ENCODE measurements at places on chromosomes 4 and X.
A peak's percentile ranks its signal among the peaks of the same experiment; 100 is the strongest.

DNA sequence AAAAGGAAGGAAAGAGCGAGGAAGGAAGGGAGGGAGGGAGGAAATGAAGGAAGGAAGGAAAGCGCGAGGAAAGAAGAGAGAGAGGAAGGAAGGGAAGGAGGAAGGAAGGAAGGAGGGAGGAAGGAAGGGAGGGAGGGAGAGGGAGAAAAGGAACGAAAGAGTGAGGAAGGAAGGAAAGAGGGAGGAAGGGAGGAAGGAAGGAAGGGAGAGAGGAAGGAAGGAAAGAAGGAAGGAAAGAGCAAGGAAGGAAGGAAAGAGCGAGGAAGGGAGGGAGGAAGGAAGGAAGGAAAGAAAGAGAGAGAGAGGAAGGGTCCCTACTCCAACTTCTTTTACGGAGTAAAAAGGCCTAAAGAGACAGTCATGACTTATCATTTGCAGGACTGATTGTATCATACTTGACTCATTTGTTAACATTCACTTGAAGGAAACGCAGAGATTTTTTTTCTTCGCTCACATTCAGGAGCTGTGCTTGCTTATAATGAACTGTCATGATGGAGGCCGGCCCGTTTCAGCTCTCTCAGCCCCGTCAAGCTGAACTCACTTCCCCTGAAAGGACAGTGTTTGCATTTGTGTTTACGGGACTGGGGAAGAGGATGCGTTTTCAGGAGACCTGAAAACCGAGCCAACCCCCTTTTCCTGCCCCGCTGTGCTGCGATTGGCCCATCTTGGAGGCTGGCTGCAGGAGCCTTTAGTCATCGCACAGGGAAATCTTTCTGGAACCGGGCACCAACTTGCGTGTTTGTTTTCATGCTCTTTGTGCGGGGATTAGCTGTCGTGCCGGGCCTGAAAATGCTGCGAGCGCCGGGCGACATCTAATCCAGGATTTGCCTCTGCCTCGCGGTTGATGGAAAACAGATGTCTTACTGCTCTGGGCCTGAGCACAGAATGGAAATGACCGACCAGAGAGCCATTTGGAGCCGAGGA, 17.8 kb downstream of the TRIM2 start:
- DNase-seq = peak; percentile 73

GRCh38 chr4:183287309-183287659, 32.8 kb downstream of the CLDN22 start:
- no peak for DNase-seq

- DNase-seq = no peak
Observed at GRCh38 chrX:28981952-28982351, 394.7 kb downstream of the IL1RAPL1 start.

DNA sequence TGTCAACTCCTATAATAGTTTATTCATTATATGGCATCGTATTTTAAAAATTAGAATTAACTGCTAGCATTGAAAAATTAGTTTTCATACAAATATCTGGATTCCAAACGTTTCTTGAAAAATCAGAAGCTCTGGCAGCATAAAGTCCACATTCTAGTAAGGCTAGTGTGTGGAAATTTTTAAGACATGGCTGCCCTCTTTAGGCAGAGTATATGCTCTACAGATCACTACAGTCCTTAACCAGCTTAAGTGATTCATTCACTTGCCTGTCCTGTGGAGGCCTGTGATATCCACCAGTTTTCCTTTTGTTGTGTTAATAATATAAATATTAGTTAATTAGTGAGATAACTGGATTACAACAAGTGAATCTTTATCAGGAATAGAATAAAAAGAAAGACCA, 287.2 kb downstream of the OPHN1 start:
- no peak for DNase-seq

- DNase-seq = peak; percentile 82
Observed at GRCh38 chrX:48897157-48897624, 377 bp downstream of the TIMM17B start.

DNA sequence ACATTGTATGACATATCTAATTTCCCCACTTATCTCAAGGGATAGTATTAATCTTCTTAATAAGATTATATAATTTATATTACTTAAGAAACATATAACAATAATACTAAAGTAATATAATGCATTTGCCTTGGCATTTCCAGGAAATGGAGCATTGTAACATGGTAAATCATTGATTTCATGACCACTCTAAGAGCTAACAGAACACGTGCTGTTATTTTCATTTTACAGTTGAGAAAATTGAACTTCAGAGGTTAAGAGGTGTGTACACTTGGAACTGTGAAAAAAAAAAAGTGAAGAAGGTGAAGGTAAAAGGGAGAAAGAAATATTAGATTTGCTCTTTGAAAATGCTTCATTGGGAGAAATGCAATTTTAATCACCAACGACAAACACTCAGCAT, 522.6 kb downstream of the IL15 start:
- DNase-seq = no peak

- DNase-seq = no peak
Observed at GRCh38 chr4:7901311-7901885, 38.3 kb downstream of the AFAP1 start.

DNA sequence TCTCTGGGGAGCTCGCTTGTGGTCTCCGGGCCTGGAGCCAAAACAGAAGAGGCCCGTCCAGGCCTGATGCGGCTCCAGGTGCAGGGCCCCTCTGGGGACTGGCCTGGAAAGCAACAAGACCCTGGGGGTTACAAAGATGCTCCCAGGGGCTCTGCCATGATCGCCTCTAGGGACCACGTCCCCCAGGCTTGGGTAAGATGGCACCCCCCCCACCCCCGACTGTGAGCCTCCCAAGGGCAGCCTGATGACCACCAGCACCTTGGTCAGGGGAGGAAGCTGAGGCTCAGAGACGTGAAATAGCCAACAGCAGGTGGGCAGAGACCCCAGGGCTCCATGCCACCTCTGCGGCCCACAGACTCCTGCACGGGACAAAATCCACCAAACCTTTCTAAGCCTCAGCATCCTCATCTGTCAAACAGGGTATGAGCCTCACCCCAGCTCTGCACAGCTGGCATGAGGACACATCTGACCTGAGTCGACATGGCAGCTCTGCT, 25.4 kb downstream of the C4orf50 start:
- no peak for DNase-seq

DNA sequence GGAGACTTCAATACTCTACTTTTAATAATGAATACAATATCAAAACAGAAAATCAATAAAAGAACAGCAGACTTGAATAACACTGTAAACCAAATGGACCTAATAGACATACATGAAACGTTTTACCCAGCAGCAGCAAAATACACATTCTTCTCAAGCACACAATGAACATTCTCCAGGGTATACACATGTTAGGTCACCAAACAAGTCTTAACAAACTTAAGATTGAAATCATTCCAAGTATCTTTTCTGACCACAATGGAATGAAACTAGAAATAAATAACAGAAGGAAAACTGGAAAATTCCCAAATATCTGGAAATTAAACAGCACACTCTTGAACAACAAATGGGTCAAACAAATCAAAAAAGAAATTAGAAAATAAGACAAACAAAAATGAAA, 145.0 kb upstream of the CT83 start:
- no peak for DNase-seq

GRCh38 chr4:16262188-16262587, 35.9 kb upstream of the TAPT1 start:
- no peak for DNase-seq

GRCh38 chr4:156778606-156779005, 193.0 kb downstream of the PDGFC start:
- no peak for DNase-seq

- DNase-seq = no peak
Observed at GRCh38 chrX:41189156-41189555, 103.9 kb downstream of the USP9X start.

DNA sequence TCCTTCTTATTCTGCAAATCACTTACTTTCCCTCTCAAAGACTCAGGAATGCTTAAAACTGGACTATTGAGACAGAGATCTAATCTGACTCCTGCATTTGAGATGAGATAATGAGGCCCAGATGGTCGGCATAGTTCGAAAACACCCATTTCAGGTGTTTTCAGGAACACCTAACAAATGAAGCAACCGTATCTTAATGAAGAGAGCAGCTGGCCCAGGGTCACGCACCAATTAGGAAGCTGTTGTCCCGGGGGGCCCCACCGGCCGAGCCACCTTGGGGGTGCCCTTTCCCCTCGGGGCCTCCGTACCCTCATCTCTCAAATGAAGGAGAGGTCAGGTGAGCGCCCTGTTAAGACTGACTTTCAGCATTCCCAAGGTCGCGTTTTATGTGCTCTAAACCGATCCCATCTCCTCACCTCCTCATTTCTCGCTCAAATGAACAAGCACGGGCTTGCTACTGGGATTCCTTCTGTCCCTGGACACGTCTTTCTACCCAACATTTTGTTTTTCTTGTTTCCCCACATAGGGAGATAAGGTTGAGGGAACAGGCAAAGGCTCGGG, 824 bp downstream of the LRPAP1 start:
- no peak for DNase-seq

DNA sequence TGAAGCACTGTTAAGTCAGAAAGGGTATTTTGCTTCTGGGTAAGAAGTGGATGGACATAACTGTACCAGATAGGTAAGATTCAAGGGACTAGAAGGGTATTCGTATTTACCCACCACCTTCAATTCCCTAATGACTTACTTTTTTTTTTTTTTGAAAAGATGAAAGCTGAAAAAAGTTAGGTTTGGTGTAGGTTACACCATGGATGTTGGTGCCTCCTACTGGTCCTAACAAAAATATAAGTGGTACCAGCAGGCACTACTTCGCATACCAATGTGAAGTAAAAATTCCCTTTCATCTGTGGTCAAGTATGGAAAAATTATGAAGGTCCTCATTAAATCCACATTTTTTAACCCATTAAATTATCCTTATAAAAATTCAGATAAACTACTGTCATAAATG, 7.2 kb downstream of the ANKRD17 start:
- DNase-seq = no peak

GRCh38 chrX:39144956-39145355, 343.7 kb downstream of the MID1IP1 start:
- DNase-seq = no peak

GRCh38 chrX:28638775-28639174, 51.5 kb downstream of the IL1RAPL1 start:
- no peak for DNase-seq

- DNase-seq = no peak
Observed at GRCh38 chr4:112668131-112668530, 31.2 kb downstream of the LARP7 start.

DNA sequence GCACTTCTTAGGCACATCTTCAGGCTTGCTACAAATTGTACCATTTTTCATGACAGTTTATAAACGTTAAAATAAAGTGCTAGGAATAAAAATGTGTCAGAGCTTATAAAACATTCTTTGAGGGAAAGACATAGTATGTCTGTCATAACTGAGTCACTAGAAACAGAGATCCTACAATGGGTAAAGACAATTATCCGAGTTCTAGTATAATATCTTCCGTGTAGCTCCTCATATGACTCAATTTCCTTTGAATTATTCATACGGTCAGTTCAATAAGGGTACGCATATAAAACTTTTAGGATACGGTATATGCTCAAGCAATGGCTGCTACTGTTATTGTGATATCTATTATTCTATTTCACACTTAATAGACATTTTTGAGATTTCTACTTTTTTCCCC, 349.1 kb downstream of the PCDH10 start:
- no peak for DNase-seq

GRCh38 chr4:110310795-110311194, 112.4 kb upstream of the ELOVL6 start:
- DNase-seq = no peak
